ENCODE measurements at places on chromosomes 3 and 15.

DNA sequence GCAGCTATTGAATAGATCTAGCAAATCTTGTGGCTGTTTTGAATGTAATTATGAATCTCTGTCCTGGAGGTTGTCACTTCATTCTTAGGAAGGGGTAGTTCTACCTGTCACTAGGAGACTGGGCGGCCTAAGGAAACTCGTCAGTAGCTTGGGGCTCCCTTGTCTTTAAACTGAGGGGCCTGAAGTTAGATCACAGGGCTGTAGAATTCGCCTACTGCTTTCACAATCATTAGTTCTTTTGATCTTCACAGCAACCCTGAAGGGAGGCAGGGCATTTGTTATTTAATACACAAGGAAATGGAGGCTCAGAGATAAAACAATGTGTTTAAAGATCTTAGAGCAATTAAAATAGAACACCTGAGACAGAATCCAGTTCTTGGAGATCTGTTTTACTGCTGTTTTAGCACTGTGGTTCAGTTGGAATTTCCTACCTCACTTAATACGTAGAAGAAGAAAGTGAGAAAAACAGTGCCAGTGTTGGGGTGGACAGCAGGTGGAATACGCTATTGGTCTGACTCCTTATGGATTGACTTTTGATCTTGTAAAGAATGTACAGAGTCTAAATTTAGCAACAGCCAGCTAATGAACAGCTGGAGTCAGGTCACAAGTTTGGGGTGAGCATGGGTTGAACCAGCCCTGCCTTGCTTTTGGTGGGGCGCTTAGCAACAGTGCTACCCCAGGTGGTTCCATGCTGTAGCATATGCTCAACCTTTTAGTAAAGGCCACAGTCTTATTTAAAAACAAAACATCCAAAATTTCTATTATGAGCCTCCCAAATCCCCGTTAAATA lies 71.4 kb upstream of the BHLHE40 start:
- peak; percentile 14 for DNase-seq

- no peak for DNase-seq
Observed at GRCh38 chr15:66124651-66125050, 128.9 kb downstream of the MEGF11 start.

GRCh38 chr3:64152086-64152485 lies 73.2 kb downstream of the PRICKLE2 start:
- no peak for DNase-seq

GRCh38 chr3:111081008-111081545 lies 9.5 kb downstream of the NECTIN3 start:
- peak; percentile 15 for DNase-seq

DNA sequence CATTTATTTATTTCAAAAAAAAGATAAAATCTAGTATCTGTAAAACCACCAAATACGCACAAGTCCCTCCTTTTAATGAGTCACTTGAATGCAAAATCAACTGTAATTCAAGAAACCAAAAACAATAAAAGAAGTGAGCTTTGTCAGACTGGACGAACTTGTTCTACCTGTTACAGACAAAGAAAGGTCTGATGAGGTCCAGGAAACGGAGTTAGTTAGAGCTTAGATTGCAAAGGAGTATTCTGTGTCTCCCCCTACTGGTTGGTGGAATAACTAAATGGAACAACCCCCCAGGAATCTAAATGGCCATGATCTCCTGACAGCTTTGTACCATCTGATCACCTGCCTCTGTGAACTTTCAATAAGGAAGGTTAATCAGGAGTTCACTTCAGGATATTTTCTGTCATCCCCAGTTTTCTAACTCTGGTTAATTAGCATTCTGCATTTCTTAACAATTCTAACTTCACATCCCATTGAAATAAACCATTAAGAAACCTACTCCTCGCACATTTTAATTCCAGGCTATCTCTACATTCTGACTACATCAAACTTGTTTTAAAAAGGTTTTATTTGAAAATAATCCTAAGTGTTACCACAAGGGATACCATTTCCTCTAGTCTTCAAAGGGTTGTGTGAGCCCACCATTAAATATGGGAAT lies 333.0 kb upstream of the SATB1 start:
- peak; percentile 80 for DNase-seq

DNA sequence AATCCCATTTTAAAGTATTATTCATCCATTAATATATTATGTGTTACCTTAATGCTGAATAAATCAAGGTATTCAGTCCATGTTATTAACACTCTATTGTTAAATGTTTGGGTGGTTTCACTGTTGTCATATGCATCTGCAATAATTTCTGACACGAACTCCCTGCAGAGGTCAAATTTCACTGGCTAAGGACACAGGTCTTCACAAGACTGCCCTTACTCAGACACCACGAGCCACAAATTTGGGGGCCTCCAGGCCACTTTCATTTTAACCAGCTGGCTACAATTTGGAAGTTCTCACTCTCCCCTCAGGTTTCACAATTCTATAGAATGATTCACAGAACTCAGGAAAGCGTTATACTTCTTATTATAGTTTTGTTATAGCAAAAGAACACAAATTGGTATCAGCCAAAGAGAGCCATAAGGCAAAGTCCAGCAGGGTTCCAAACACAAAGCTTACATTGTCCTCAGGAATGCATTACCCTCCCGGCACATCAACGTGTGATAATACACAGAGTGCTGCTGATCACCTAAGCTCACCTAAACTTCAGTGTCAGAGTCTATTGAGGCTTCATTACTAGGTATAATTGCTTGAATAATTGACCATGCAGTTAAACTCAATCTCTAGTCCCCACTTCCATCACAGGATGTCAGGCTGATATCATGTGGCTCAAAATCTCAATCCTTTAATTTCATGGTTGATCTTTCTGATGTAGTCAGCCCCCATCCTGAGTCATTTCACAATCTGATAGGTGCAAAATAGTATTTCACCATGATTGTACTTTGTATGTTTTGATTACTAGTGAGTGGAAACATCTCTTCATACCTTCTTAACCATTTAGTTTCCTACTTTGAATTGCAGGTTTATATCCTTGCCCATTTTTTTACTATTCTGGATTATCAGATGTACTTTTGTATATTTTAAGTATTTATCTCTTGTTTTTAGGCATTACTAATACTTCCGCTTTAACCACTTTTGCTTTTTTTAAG lies 441.4 kb upstream of the AGTR1 start:
- DNase-seq, result no peak

GRCh38 chr15:61731099-61731498 lies 329.1 kb downstream of the VPS13C start:
- DNase-seq, result no peak

- DNase-seq, result no peak
Observed at GRCh38 chr3:101858464-101859030, 9.2 kb downstream of the NFKBIZ start.

- no peak for DNase-seq
Observed at GRCh38 chr3:112136046-112136445, 3.0 kb upstream of the GCSAM start.

Measured in ELF-1 (cell line).